Mesenchymal stem cell (in vitro differentiated cells and primary cell): ENCODE measurements at places on chromosomes 6 and 20.

DNA sequence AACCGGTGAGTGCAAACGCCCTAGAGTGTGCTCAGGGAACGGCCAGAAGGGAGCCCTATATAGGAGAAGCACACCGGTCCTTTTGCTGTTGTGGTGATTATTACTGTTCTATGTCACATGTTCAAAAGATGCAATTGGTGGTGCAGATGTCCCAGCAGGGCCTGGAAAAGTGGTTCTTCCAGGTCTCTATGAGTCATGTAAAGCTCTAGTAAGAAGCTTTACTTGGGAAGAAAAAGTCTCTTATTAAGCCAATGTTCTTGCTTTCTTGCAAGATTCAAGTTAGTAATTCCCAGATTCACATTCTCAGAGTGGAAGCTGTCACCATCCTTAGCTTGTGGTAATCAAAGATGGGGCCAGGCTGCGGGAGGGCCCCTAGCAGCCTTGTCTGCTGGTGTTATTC lies 23.3 kb downstream of the EDN3 start:
- DNase-seq = no peak

- DNase-seq = no peak
These were observed 30.8 kb downstream of the COL9A1 start for GRCh38 chr6:70272071-70272470.

- DNase-seq = no peak
These were observed 702.1 kb downstream of the FRK start for GRCh38 chr6:115358616-115359015.

- DNase-seq = no peak
These were observed 18.0 kb downstream of the CYP21A2 start for GRCh38 chr6:32056254-32056653.

- DNase-seq = no peak
These were observed 234.5 kb downstream of the LRFN2 start for GRCh38 chr6:40352527-40353170.

DNA sequence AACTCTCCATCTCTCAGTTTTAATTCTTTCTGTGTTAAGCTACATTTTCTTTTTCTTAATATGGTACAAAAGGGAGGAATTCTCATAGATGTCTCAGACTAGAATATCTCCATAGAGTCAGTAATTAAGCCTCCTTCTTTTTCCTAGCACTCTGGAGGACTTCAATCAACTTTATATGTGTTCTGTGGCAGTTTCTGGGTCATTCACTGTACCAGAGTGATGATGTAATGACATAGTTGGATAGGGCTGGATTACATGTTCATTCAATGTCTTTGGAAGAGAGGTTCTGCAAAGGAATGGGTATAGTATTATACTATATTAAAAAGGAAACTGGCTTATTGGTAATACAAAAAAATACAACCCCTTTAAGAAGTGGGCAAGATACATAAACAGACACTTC lies 318.3 kb upstream of the OPRM1 start:
- no peak for DNase-seq

DNA sequence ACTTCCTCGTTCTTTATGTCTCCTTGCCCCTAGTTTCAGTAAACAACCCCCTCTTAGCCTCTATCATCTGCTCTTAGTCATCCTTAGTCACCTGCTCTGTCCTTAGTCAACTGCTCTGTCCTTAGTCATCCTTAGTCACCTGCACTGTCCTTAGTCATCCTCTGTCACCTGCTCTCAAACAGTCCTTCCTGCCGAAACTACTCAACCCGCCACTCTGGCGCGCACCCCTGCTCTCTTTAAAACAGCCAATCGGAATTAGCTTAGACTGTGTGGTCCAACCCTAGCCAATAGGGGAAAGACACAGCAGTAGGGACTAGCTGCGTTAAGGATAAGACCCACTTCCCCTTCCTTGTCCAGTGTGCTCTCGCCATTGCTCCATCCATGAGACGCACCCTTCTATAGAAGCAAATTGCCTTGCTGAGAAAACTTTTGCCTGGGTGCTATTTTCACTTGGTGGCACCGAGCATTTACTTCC lies 73.9 kb downstream of the BACH2 start:
- peak; percentile 13 for DNase-seq

DNA sequence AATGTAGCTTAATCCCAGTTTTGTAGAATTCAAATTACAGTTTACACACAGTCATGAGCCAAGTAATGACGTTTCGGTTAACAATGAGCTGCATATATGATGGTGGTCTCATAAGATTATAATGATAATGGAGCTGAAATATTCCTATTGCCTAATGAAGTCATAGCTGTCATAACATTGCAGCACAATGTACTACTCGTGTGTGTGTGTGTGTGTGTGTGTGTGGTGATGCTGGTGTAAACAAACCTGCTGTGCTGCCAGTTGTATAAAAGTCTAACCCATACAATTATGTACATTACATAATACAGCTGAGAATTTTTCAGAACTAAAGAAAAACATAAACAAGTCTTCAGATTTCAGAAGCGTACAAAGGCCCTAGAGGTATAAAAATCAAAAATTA lies 66.7 kb upstream of the ARID1B start:
- DNase-seq = peak; percentile 14

DNA sequence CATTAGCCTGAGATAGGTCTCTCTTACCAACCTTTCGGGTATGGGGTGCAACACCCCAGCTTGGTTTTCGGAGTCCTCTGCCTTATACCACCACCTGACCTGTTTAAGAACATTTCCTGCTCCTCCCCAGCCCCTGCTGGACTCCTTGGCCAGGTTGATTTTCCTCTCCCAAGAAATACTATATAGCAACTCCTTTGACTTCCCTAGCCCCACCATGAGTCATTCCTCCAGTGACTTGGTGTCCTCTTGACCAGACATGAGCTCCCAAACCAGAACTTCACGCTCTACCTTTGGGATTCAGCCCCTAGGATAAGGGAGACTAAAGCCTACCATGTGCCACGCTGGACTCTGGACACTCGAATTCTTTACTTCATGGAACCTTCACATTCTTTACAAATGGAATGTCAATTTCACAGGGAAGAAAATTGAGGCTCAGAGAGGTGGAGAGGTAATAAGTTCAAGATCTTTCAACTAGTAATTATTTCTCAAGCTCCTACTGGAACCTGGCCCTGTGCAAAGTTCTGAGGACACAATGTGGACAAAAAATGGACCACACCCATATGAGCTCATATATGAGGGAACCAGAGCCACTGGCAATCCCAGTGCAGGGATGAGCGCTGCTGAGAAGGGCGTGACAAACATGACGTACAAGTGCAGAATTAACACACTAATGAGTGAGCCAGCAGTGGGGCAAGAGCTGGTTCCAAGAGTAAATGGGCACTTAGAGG lies 48.2 kb downstream of the SIRPA start:
- DNase-seq = no peak

DNA sequence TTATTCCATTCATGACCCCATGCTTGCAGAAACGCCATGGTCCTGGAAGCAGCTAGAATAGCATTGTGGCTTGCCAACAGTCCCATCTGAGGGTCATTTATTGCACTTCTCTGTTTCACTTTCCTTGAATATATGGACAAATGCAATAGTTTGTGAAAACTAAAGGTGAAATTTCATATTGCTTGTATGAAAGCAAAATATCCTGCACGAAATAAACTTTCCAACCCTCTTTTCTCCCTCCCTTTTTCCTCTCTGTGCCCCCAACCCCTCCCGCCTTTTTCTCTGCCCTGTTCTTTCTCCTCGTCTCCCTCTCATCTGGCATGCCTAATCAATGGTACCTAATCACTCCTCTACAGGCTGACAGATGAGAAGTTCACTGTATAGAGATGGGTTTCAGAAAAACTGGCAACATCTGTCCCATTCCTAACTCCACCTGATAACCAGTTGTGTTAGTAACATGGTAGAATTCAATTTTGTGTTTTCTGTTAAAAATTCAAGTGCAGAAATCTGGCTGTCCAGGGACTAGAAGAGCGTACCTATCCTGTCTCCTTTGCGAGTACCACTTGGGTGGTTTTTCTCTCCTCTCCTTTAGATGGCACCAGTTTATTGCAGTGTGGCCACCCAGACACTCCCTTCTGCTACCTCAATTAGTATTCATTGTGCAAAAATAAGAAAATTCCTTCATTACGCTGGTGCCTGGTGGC lies 198.6 kb downstream of the FOXA2 start:
- no peak for DNase-seq

- no peak for DNase-seq
These were observed 53.1 kb downstream of the CPNE5 start for GRCh38 chr6:36786055-36786675.

DNA sequence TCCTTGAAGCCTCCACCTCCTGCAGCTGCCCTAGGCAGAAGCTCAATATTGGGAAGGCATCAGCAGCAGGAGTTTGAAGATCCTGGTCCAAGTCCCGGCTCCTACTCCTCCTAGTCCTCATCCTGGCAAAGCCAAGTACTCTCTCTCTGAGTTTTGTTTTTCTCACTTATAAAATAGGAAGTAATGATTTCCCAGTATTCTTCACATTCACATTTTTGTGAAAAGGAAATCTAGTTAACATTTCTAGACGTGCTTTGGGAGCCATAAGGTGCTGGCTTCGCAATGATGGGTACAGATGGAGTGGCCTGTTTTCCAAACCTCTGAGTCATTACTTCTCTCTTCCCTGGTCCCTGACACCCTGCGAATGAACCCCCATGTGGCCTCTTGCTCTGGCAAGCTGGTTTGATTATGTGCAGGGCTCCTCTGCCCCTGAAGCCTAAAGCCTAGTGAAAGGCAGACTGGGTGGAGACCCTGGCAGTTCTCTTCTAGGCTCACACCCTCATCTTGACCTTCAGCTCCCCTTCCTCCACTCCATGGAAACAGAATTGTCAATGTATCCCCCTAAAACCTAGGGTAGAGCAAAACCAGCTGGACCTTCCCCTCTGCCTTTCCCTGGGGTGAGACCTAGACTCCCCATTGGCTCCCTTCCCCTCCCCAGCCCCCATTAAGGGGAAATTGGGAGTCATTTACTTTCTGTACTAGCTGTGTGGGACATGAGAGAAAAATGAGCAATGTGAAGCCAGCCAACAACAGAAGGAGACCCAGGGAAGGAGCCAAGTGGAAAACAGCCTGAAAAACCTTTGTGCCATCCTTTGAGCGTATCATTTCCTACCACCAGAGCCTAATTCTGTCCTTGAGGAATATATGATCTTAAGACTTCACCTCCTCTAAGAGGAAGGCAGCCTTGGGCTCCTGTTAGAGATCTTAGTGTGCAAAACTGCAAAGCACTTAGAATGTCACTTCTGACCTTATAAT lies 158.4 kb downstream of the UST start:
- no peak for DNase-seq

- DNase-seq = no peak
These were observed 8.0 kb downstream of the TRIM10 start for GRCh38 chr6:30152910-30153610.

- no peak for DNase-seq
These were observed 3.0 kb upstream of the CDYL start for GRCh38 chr6:4773181-4773580.

- DNase-seq = no peak
These were observed 47.7 kb upstream of the CST5 start for GRCh38 chr20:23926944-23927872.

GRCh38 chr6:34358389-34358905 lies 34.0 kb downstream of the NUDT3 start:
- no peak for DNase-seq

DNA sequence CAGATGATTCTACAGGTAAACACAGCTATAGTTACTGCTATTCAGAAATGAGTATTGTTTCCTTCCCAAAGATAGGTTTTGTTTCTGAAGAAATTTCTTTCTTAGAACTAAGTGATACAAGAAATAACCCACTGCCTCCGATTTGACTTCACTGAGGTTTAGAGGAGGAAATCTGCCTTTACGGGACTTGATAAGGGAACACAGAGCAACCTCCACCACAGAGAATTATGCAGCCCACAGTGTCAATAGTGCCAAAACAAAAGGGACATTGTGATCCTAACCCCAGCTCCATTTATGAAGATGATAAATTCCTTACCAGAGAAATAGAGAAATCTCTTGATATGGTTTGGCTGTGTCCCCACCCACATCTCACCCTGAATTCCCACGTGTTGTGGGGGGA lies 164.6 kb downstream of the ZNF217 start:
- no peak for DNase-seq

GRCh38 chr20:17616480-17617211 lies 46.8 kb downstream of the DSTN start:
- DNase-seq = no peak

DNA sequence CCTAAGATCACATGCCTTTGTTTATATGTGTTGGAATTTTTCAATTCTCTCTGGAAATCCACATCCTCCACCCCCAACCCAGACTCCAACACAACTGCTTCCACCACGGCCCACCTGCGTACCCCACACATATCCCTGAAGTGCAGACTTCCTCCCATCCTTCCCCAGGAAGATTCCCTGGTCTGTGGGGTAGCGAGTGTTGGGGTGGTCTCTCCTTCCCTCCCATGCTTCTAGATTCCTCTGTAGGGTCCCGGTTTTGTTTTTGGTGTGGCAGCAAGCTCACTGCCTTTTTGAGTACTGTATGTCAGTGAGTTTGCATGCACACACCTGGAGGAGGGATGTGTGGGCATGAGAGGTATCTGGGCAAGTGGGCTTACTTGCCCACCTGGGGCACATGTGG lies 127.6 kb downstream of the MRPL14 start:
- DNase-seq = no peak

DNA sequence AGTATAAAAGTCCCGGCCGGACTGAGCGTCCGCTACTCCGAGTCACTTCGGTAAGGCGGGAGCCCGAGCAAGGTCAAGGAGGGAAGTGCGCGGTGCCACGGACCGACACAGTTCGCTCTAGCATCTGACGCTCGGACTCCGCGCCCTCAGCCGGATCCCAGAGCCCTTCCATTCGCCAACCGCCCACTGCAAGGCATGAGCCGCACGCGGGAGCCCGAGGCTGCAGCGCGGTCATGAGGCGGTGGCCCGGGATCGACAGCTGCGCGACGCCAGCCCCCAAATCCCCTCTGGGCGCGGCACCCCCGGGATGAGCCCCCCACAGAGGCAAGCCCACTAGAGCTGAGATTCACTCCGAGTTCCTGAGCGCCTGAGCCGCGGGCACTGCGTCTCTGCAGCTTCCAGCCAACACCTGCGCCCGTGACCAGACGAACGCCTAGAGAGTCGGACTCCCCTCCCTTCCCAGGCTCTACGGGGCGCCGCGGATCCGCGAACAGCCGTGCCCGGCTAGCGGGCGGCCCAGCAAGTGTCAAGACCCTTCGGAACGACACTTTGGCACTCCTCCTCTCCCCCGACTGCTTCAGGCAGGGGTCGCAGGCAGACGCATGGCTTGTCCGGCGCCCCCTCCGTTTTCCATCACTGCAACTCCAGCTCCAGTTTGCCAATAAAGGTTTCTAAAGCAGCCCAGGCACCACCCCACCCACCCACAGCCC lies 725 bp upstream of the ISM1 start:
- peak; percentile 40 for DNase-seq
